ENCODE measurements at places on chromosomes 12 and 14. TPM values are rescaled to one million over a fixed set of nuclear protein-coding genes. Genes with fewer than 3 reads are reported as not detected.

IL26 gene
- total RNA-seq: not detected

IFNG-AS1 gene
- not detected for total RNA-seq

PGAM5 gene
- 33.3 TPM for total RNA-seq

EGLN3 gene
- 24.5 TPM for total RNA-seq

C1S gene
- total RNA-seq: 6.2 TPM

MSRB3 gene
- total RNA-seq: 73.0 TPM

GPR135 gene
- total RNA-seq: 6.7 TPM

ANAPC5 gene
- 94.4 TPM for total RNA-seq

WNT5B gene
- total RNA-seq: 110 TPM

TAS2R10 gene
- 0.29 TPM for total RNA-seq

RND1 gene
- total RNA-seq: 2.2 TPM

VWF gene
- 0.23 TPM for total RNA-seq

ALDH2 gene
- total RNA-seq: 79.2 TPM

NGB gene
- not detected for total RNA-seq

TAS2R42 gene
- not detected for total RNA-seq

- no peak for DNase-seq
These were observed 60.8 kb upstream of the RIMBP2 start for GRCh38 chr12:130776857-130777339.

DNA sequence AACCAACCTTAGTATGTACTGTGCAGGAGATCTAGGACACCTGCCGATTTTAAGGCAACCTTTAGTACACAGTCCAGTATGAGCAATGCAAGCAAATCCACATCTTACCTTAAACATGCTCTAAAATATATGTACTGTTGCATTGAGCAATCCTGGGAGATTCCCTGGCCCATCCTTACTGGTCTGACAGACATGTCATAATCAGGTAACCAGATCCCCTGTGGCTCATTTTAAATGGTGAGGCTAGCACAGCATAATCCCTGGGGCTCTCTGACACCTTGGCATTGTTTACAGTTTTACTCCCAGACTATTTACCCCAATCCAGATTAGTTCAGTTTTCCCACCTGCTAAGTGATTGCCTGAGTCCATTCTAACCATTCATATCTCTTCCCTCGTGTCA is 15.1 kb downstream of the BMAL2 start:
- no peak for DNase-seq

DNA sequence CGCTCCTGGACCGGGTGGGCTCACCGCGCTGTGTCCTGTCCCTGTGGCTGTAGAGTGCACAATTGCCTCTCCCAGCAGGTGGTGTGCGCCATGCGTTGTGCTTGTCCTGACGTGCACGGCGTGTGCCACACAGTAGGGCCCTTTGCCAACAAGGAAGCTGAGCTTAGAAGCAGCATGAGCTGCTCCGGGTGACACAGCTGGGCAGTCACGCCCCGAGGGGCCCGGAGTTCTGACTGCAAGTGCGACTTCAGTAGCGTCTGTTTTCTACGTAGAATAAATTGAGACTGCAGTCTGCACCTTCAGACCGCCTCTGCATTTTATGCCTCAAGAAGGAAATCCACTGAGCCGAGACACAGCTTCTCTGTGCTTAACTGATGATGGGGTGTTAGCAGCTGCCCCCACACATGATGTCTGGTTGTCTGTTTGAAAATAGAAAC is 81.6 kb downstream of the ADGRD1 start:
- DNase-seq: no peak

GRCh38 chr12:4068981-4069669 is 195.9 kb upstream of the PARP11 start:
- no peak for DNase-seq

DNA sequence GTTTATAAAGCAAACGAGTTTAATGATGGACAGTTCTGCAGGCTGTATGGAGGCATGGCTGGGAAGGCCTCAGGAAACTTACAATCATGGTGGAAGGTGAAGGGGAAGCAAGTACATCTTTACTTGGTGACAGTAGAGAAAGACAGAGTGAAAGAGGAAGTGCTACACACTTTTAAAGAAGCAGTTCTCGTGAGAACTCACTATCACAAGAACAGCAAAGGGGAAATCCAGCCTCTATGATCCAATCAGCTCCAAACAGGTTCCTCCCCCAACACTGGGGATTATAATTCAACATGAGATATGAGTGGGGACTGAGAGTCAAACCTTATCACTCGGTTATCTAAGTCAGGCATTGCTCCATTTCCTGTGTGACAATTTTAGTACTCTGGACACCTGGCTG is 189.9 kb upstream of the CNTN1 start:
- no peak for DNase-seq

- no peak for DNase-seq
These were observed 158.8 kb upstream of the NPAS3 start for GRCh38 chr14:32779840-32780239.

GRCh38 chr14:70882776-70883492 is 24.3 kb upstream of the PCNX1 start:
- peak; percentile 60 for DNase-seq

DNA sequence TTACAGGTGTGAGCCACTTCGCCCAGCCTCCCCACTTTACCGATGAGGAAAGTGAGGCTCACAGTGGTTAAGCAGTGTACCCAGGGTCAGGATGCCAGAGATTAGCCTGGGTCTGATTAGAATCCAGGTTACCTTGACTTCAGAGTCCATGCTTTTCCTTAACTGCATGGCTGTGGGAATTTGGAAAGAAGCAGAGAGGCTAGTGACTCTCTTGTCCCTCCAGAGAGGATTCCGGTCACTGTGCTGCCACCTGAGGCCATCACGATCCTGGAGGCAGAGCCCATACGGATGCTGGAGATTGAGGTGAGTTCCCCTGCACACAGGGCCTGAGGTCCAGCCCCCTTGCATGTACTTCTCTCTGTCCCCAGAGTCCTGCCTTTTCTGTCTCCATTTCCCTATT is 4.7 kb downstream of the REC8 start:
- DNase-seq: no peak

- no peak for DNase-seq
These were observed 570.0 kb upstream of the FLRT2 start for GRCh38 chr14:84959851-84960520.

DNA sequence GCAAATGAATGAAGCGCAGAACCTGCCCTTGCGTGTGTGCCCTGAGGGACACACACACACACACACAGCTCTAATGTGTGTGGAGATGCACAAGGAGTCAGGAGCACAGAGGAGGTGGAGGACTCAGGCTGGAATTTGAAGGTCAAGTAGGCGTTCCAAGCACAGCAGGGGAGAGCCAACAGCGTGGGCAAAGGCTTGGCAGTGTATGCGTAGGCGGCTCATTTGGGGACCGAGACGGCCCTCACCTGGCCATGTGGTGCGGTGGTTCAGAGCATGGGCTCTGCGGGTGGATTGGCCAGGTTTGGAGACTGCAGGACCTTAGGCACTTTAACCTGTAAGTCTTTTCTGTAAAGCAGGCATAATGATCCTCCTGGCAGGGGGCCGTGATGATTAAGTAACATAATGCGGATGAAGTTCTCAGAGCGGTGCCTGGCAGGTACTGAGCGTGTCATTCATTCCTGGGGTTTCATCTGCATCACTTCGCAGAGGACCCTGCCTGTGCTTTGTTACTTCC is 69.5 kb upstream of the SLC24A4 start:
- DNase-seq: no peak

DNA sequence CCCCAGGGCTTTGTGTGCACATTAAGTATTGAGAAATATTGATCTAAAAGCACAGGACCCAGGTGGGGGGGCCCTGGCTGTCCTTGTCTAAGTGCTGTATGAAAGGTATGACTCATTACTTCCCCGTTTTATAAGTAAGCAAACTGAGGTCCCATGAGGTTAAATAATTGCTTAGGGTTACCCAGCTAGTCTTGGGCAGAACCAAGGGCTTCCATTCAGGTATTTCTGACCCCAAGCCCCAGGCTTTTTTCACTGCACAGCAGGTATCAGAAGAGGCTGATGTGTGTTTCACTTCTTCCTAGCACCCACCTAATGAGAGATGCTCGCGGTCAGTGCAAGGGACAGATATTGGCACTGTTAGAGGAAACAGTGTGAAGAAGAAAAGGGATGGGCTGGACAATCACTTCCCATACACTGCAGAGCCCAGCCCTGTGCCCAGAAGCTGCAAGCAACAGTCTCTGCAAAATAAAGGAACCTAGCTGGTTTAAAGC is 4.7 kb upstream of the TC2N start:
- no peak for DNase-seq

DNA sequence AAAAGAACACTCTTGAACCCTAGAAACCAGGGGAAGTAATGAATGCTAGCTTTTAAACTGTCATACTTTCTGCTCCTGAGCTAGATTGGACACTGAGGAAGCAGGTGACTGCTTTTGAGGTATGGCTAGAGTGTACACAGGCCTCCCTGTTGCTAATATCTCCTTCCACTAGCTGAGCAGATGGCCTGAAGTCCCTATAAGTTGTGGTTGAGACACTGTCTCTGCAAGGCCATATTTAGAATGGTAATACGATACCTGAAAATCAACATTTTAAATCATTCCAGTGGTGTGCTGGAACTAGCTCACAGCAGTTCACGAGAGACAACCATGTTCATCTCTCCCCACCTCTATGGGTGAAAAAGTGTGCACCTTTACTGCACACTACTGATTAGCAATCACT is 46.4 kb upstream of the BMP4 start:
- DNase-seq: no peak

- DNase-seq: no peak
These were observed 1398.9 kb downstream of the AACS start for GRCh38 chr12:126464153-126464552.

- no peak for DNase-seq
These were observed 41.4 kb downstream of the NOC4L start for GRCh38 chr12:132185705-132186104.

GRCh38 chr12:2492236-2492635 is 302.5 kb upstream of the FKBP4 start:
- DNase-seq: no peak

- peak; percentile 61 for DNase-seq
These were observed 20.0 kb downstream of the MAP3K9 start for GRCh38 chr14:70789361-70789760.

DNA sequence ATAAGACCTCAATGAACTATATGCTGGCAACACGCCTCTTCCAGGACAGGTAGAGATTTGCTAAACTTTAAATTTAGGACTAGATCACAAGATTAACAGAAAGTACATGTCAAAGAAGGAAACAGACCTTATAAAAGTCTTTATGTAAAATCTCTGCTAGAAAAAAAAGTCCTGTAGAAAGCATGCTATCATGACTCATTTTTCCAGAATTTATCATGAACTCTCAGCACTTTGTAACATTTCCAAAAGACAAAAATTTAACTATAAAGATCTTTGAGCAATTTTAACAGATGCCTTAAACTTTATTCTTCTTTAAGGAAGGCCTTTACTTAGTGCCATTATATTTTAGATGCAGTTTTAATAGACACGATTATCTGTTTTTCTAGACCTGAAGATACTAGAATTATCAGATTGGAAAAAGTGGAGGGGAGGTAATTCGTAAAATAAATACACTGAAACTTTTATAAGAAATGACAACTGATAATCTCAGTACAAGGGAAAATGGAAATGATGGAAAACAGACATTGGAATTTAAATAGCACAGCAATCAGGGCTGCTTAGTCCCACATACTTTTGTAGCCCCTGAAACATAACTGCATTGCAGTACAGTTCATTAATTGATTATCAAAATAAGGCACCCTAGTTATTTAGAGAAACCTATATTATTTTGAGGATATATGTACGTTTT is 92.0 kb downstream of the TTLL5 start:
- peak; percentile 31 for DNase-seq

- peak; percentile 8 for DNase-seq
These were observed 11.6 kb downstream of the RNASE10 start for GRCh38 chr14:20516921-20517320.

DNA sequence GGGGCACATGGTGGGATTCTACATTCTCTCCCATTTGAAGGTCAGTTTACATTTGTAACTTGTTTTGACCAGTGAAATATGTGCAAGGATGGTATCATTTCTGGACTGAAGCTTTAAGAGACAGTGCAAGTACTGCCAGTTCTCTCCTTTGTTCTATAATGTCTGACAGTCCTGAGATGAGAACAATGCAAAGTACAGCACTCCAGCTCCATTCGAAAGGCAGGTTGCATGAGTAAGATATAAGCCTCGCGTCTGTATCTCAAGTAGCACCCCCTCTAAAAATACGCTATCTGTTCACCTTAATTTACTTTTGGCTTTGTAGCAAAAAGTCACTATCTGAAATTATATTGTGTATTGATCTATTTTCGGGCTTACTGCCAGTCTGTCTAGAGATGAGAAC is 1122.2 kb upstream of the TMEM132C start:
- no peak for DNase-seq

DNA sequence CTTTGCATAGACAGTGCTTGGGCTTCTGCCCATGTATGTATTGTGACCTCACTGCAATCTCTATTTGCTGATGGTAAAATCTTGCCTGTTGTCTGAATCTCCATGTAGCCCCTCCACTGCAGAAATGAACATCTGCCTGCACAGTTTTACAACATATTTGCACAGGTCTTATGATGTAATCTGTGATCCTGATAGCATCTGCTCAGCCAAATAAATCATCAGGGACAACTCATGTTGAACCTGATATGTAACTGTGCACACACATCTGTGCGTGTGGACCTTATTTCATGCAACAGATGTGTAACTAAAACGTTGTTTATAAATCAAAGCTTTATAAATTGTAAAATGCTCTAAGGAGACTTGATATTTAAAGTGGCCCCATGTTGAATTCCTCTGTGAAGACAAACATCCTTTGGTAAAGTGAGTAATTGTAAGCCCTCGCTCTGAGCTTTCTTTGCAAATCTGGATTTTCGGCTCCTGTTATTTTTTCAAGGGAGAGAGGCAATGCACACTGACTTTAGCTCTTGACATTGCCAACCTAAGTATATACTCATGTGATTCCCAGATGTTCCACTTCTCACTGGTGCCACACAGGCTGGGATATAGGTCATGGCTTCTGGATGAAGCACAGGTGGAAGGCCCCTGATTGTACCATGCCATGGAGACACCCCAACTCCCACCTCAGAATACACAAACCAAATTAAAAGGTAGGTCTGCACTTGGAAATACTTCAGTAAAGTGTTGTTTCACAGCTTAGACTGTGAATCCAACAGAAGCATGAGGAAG is 371.3 kb downstream of the GRIN2B start:
- DNase-seq: no peak

GRCh38 chr12:12366701-12367481 is 10.0 kb downstream of the BORCS5 start:
- DNase-seq: no peak

DNA sequence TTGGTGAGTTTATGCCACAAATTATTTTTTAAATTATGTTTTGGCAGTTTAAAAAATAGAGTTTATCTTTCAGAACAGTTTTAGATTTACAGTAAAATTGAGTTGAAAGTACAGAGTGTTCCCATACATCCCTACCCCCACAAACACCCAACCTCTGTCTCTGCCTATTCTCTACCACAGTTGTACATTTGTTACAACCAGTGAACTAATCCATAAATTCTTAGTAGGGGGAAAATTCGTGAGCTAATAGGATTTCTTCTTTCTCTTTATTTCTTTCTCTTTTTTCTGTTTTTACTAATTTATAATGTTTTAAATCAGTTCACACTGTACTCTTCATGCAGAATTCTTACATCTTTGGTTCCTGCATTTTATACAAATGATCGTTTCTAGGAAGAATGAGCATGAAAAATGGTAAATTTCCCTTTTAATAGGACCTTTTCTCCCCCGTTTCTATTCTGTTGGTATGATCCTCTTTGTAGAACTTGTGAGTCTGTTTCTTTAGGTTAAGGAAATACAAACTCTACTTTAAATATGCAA is 56.7 kb downstream of the MIPOL1 start:
- no peak for DNase-seq
